Mammary microvascular endothelial cell (primary cell): ENCODE measurements at places on chromosomes 1 and 21. TPM values are rescaled to one million over a fixed set of nuclear protein-coding genes. Genes with fewer than 3 reads are reported as not detected.

Gene CNR2
- not detected in 2 replicates for total RNA-seq

Gene C1orf105
- total RNA-seq: not detected in 2 replicates

Gene TCHHL1
- total RNA-seq: not detected in 2 replicates

Gene COP1
- total RNA-seq: 38.3 and 38.7 TPM in 2 replicates

Gene COL8A2
- 1.1 and 1.7 TPM in 2 replicates for total RNA-seq

Gene PGM1
- 22.7 and 24.5 TPM in 2 replicates for total RNA-seq

Gene AADACL3
- total RNA-seq: not detected in 2 replicates

Gene MAN1C1
- 0.30 and 0.67 TPM in 2 replicates for total RNA-seq

Gene OR2T6
- not detected in 2 replicates for total RNA-seq

Gene NT5C1A
- total RNA-seq: not detected in 2 replicates

Gene PGLYRP3
- total RNA-seq: not detected in 2 replicates

Gene MUTYH
- 11.2 and 12.4 TPM in 2 replicates for total RNA-seq

Gene CFAP141
- total RNA-seq: not detected in 2 replicates

Gene CDK18
- total RNA-seq: 0.15 and 1.4 TPM in 2 replicates
